ENCODE measurements at places on chromosomes 6 and 20. TPM values are rescaled to one million over a fixed set of nuclear protein-coding genes. Genes with fewer than 3 reads are reported as not detected.

- DNase-seq = no peak
Measured at GRCh38 chr20:46011631-46012482, 3.1 kb downstream of the MMP9 start.

- DNase-seq = no peak
Measured at GRCh38 chr6:139641376-139641775, 266.9 kb upstream of the CITED2 start.

DNA sequence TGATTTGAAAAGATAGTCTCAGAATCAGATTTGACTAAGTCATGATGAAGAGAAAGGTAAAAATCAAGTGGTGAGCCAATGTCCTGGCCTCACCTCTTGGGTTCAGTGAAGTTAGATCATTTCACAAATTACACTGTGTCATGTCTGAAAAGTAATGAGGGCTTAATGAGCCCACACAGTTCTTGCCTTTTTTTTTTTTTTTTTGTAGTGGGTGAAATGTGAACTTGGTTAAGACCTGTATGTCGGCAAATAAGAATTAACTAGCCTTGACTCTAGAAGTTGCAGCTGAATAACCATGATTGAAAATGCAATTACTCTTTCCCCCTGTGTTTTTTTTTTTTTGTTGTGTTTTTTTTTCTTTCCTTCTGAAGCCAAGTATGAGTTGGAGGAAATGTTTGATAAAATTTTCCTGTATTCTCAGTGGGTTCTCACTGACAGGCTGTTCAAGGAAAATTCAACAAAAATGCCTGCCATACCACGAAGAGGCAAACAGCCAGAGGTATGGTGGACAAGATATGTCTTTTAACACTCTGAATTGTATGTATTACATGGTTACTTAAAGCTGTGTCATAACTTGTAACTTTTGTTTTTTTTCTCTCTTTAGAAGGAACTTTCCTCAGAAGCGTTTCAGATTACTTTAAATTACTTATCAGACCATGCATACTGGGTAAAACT, 135.2 kb upstream of the MLIP start:
- DNase-seq = no peak

DNA sequence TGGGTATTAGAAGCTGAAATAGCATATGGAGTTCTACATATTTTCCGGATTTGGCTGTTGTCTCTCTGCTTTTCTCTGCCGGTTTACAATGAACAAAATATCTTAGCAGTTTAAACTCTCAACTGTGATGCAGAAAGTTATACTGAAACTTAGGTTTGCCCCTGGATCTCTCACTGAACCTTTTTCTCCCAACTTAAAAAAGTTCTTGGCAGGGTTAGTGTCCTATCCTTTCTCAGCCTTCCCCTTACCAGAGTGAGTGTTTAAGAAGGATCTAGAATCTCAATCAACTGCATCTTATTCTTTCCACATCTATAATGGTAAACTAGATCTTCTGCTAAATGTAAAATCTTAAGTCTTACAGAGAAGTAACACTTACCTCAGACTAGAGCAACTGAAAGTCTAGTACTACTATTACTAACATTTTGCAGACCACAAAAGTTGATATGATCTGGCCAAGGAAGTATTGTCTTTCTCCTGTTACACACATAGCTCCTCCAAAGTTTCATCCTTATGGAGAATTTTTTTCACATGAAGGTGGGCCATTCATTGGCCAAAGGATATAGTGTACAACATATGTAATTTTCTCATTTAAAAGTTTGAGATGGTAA, 392.3 kb upstream of the RUNX2 start:
- no peak for DNase-seq

- DNase-seq = no peak
Measured at GRCh38 chr20:49786196-49786595, 26.4 kb upstream of the SLC9A8 start.

DNA sequence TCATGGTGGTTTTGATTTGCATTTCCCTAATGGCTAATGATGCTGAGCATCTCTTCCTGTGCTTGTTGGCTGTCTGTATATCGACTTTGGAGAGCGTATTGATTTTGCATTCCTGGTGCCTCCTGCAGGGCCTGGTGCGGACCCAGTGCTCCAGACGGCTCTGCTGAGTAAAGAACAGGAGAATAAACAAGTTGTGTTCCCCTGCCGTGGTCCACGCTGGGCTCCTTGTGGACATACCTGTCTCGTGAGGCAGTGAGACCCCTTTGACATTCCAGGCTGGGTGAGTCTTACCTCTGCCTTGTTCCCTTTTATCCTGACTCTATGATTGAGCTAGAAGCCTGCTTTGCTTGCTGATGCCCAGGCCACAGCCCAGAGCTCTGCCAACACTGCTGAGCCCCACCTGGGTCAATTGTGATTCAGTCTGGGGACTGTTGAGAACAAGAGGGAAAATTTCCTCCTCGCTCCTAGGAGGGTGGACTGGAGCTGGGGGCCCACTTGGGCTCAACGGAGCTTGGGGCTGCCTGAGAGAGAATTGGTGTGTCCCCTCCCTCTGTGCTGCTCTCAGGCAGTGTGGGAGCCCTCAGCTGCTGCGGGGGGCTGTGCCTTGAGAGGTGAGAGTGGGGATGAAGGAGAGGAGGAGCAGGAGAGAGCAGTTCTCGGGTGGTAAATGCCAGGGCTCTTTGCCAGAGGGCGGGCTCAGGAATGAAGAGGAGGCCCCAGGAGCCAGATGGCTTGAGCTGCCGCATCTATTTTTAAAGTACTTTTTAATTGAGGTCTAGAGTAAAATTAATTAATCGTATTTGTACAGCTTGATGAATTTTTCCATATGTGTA, 43.7 kb upstream of the PMEPA1 start:
- DNase-seq = no peak

DNA sequence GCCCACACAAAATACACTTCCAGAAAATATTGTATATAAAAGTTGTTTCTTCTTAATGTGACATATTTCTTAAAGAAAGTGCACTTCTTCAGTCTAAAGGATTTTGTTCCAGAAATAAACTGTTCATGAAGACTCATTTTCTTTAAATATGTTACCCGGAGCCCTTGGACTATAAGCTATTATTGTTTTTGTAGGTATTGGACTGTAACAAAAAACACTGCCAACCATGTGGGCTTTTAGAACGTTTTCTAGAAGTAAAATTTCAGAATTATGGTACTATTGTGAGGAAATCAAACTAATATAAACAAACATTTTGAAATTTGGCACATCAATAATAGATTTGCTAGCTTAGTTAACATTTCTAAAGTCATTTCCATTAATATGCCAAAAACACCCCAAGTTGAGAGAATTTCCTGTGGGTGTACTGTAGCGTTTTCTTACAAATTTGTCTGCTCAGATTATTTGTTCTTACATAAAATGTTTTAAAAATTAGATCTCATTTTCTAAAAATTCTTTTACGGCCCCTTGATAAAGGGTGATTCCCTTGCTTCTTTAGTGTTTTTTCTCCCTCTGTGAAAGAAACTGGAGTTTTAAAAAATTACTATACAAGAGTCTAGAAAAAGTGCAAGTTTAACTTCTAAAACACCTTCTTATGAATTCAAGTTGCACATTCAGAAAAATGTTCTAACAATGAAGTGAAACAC, 3.4 kb downstream of the NKX2-4 start:
- DNase-seq = no peak

- DNase-seq = no peak
Measured at GRCh38 chr6:25446830-25447569, 167.8 kb downstream of the CARMIL1 start.

DNA sequence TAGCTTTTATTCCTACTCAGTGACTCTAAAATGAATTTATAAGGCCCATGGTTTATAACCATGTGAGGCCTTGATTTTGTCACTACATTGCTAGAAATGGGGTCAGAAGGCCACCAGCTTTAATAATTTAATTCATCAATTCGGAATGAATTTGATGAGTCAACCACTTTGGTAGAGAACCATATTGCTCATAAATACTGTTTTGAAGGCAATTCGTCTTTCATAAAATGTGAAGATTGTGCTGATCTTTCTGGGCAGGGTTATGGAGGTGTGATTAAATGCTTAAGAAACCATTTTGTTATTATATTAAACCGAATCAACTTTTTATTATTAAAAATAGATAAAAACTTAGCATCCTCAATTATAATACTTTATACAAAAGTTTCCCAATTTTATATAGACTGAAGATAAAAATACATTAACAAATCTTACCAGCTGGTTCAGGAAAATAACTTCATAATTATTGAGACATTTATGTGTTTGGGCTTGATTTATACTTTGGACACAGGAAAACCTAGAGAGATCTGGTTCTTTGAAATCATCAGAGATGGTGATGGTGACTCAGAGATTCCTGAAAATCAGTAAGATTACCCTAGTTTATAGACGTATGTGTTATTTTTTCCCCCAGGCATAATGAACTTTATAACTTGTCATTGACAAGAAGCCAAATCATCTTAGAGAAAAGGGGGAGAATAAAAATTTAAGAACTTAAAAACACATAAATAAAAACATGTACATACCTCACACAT, 10.6 kb downstream of the HCRTR2 start:
- no peak for DNase-seq

- peak; percentile 91 for DNase-seq
Measured at GRCh38 chr20:25195962-25196785, 662 bp downstream of the ENTPD6 start.

GRCh38 chr6:47016909-47017308, 25.2 kb downstream of the ADGRF1 start:
- DNase-seq = no peak

DNA sequence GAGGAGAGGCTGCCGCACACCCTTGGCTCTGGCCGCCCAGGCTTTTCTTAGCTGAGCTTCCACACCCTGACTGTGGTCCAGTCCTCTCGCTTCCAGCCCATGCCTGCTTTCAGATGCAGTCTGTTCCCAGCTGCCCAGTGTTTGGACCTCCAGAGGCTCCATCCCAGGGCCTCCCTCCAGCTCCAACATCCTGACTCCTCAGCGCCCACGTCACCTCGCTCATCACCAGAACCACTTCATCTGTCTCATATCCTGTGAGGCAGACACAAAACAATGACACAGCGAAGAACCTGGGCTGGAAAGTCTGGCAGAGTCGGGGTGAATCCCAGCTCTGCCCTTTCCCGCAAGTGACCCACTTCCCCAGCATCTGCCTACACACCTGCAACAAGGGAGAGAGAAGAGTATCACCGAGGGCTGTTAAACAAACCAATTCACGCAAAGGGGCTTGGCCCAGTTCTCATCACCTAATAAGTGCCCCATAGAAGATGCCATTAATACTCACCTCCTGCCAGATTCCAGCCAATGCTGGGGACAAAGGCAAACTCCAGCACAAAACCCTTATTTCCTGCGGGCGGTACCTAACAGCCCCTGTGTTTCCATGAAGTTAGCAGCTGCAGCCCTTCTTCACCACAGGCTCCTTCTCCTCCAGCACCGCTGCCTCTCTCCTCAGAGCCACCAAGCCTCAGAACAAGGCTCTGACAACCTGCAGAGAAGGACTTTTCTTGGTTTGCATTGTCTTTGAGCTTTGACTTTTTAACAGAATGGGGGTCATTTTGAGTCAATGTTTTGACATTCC, 133.4 kb upstream of the CDH4 start:
- DNase-seq = no peak

DNA sequence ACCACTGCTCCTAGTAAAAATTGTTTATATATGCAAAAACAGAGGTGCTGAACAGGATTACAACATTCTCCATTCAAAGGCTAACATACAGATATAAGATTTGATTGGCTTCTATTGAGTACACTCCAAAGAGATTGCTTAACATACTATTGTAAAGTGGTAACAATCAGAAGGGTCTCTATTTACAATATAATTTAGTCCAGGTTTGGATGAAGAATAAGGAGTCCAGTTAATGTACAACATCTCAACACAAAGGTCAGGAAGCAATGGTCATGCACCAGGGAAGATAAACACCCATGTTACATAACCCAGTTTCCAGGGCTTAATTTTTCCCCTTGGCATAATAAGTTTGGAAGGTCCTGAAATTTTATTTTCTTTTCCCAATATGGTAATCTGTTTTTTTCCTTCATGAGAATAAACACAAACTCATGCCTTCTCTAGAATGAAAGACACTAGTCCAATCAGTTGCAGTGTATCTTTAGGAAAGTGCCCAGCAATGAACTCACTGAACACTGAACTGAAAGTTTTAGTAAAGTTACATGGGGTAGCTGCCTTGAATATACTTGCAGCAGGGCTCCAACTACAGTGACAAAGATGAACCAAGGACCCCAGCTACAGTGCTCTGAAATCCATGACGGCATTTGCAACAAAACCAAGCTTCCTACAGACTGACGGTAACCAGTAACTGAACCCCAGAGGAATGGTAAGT, 255.3 kb upstream of the GJE1 start:
- DNase-seq = no peak

GRCh38 chr6:129124347-129124746, 241.4 kb downstream of the LAMA2 start:
- DNase-seq = no peak

DNA sequence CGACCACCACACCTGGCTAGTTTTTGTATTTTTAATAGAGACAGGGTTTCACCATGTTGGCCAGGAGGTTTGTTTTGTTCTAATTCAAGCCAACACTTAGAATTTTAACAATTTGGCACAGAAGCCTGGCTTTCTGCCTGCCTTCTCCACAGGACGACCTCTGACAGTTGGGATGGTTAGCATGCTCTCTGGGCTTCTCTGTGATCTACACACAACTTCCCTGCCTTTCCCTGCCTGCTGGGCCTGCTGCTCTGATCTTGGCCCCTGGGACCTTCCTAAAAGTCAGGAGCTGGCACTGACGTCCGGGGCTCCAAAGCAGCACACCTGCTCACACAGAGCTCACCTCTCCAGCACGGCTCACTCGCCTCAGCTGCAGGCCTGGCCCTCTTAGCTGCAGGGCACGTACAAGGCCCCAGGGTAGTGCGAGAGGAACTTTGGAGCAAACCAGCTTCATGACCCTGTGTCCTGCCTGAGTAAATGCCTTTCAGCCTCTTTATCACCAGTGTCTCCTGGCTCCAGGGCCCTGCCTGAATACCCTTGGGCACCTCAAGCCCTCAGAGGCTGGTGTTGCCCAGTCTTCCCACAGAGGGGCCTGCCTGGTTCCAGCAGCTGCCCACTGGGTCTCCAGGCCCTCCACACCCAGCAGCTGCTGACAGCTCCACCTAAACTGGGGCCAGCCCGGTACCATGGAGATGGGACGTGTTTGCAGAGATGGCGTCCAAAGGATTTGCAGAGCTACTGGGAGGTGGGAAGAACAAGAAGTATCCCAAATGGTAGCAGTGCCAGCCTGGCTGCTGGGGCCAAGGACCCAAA, 96.0 kb downstream of the PSMB1 start:
- DNase-seq = no peak

GRCh38 chr6:32933661-32934085, 7.2 kb downstream of the HLA-DMB start:
- no peak for DNase-seq

Gene PACRG
- not detected for total RNA-seq

Gene SAYSD1
- 10.6 TPM for total RNA-seq

Gene POLH
- total RNA-seq = 11.3 TPM

Gene HDGFL1
- not detected for total RNA-seq

Gene C20orf173
- total RNA-seq = not detected

Gene MYB
- 2.5 TPM for total RNA-seq

Gene EDN1
- total RNA-seq = 7.1 TPM

Gene ENPP4
- 4.4 TPM for total RNA-seq

Gene HTR1E
- not detected for total RNA-seq

Gene STX11
- 5.4 TPM for total RNA-seq

Gene AURKA
- total RNA-seq = 2.2 TPM

Gene EFCAB8
- not detected for total RNA-seq

Gene ID4
- 27.7 TPM for total RNA-seq

Gene GPSM3
- total RNA-seq = 16.2 TPM
